ENCODE measurements at places on chromosomes 16 and 17. TPM values are rescaled to one million over a fixed set of nuclear protein-coding genes. Genes with fewer than 3 reads are reported as not detected.
A peak's percentile ranks its signal among the peaks of the same experiment; 100 is the strongest.

GRCh38 chr16:29826342-29826695 lies 6.1 kb downstream of the MVP start:
- no peaks in the 10 kb centered on the region for H3K27me3 ChIP-seq
- no peak overlapping the region for H3K4me3 ChIP-seq
- no peak overlapping the region for H3K27ac ChIP-seq
- H3K36me3 ChIP-seq: peaks cover 5% of the 10 kb centered on the region
- peaks cover 36% of the 10 kb centered on the region for H3K4me1 ChIP-seq

GRCh38 chr17:79562192-79562930 lies 48.5 kb downstream of the RBFOX3 start:
- peaks cover 54% of the 10 kb centered on the region for H3K27me3 ChIP-seq
- no peak overlapping the region for H3K27ac ChIP-seq
- no peaks in the 10 kb centered on the region for H3K36me3 ChIP-seq
- no peak overlapping the region for H3K4me3 ChIP-seq

SSTR5 gene
- not detected for polyA plus RNA-seq

- no peaks in the 10 kb centered on the region for H3K36me3 ChIP-seq
- peak; percentile 30 for DNase-seq
- H3K4me3 ChIP-seq: peak overlapping the region; percentile 28
- H3K4me1 ChIP-seq: peaks cover 32% of the 10 kb centered on the region
Observed at GRCh38 chr17:63476459-63476853, 405 bp upstream of the ACE start.

TBC1D3E gene
- polyA plus RNA-seq: not detected

GNG13 gene
- not detected for polyA plus RNA-seq

DNA sequence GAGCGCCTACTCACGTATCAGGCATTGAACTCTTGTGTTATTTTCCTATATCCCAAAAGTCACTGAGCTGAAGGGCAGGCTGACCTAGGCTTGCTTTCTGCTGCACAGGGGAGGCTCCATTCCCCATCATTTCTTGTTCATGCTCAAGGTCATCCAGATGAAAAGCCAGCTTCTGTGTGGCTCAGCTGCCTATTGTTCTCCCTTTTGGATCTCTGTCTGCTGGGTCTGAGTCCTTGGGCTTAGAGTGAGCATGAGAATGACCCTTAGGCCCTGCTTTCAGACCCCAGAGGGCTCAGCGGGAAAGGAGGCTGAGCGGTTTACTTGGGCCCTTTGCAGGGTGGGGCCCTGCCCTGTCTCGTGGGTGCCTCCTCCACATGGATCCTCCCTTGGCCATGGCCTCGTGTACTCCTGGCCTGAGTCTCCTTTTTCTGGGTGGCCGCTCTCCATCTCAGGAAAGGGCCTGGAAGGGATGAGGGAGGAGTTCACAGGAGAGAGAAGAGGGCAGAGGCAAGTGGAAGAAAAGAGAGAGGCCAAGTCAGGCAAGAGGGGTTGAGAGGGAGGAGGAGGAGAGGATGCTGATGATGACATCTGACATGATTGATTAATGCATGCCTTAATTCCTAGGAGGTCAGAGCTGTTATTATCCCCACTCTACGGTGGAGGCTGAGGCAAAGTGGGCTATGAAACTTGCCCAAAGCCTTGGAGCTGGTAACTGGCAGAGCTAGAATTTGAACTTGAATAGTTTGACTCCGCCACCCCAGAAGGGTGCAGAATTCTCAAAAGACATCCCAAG lies 19.8 kb upstream of the MAP3K14 start:
- H3K36me3 ChIP-seq: no peaks in the 10 kb centered on the region
- H3K4me1 ChIP-seq: peaks cover 9% of the 10 kb centered on the region
- no peak overlapping the region for H3K4me3 ChIP-seq

DNA sequence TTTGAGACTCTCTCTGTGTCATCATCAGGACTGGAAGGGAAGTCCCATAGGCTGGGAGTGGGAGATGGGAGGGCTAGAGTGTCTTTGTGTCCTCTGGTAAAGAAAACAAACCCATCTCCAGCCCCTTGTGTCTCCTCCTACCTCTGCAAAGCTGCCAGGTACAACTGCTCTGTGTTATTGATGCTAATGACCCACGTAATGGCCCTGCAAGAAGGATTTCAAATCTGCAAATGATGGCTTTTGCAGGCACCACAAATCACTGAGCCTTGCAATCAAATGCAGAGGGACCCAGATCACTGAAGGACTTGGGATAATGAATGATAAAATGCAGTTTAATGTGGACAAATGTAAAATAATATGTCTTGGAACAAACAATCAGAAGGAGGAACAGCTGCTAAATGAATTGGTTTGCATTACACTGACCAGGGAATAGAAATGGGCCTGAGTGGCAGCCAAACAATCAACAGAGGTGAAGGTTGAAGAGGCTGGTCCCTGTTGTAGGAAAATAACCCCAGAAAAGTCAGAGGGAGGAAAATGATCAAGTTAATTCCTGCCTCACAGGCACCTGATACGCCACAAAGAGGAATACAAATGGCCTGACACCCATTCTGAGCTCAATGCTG lies 425.1 kb downstream of the UTP18 start:
- no peak overlapping the region for H3K4me3 ChIP-seq
- no peak overlapping the region for H3K27ac ChIP-seq
- H3K36me3 ChIP-seq: no peaks in the 10 kb centered on the region
- DNase-seq: peak; percentile 76
- H3K4me1 ChIP-seq: peaks cover 3% of the 10 kb centered on the region
- no peaks in the 10 kb centered on the region for H3K27me3 ChIP-seq

GRCh38 chr16:50692999-50693781 lies at the start of gene NOD2:
TSS of gene NOD2 (plus strand) at chr16:50693606. CDS start at chr16:50699496, 5,890 bp downstream.
- H3K27ac ChIP-seq: no peak within 1 kb of the TSS
- peaks cover 41% of the 10 kb centered on the region for H3K4me1 ChIP-seq
- no peak for DNase-seq

CHST4 gene
- polyA plus RNA-seq: 0.07 TPM

- no peaks in the 10 kb centered on the region for H3K36me3 ChIP-seq
- H3K4me3 ChIP-seq: no peak overlapping the region
- DNase-seq: peak; percentile 20
- no peaks in the 10 kb centered on the region for H3K4me1 ChIP-seq
- no peak overlapping the region for H3K27ac ChIP-seq
Observed at GRCh38 chr16:9647981-9648701, 534.1 kb downstream of the GRIN2A start.

ASPA gene
- polyA plus RNA-seq: 4.4 TPM

DNA sequence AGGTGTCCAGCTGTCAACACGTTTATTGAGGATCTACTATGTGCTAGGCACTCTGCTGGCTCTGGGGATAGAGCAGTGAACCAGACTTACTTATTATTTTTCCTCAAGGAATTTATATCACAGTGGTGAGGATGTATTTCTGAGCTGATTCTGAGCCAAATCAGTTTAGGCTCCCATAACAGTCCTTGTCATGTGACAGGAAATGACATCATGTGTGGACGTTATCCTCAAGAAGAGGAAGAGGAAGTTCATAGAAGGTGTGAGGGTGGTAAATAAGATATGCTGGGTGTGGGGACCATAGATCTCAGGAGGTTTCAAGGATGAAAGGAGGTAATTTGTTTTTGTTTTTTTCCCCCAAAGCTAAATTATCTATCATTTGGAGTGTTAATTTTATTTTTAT lies 873.5 kb upstream of the EEF2KMT start:
- no peak overlapping the region for H3K4me3 ChIP-seq
- no peaks in the 10 kb centered on the region for H3K36me3 ChIP-seq
- no peaks in the 10 kb centered on the region for H3K4me1 ChIP-seq
- H3K27me3 ChIP-seq: no peaks in the 10 kb centered on the region
- H3K27ac ChIP-seq: no peak overlapping the region
- no peak for DNase-seq

DNA sequence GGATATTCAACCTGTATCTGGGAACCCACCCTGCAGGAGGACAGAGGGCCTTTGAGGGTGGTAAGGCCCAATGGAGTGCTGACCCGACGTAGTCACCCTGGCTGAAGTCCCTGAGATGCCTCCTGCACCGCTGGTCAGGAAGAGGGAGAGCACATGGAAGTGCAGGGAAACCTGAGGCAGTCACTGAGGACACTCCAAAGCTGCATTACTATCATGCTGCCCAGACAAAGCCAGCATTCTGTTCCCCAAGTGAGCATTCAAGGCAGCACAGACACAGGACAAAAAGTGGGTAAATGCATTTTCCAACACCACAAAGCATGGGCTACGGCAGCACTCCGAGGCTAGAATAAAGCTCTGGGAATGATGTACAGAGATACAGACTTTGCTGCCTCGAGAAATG lies 46.8 kb upstream of the BCAR1 start:
- no peak for DNase-seq
- H3K27ac ChIP-seq: no peak overlapping the region
- H3K4me1 ChIP-seq: peaks cover 19% of the 10 kb centered on the region
- no peak overlapping the region for H3K4me3 ChIP-seq

CDK5R1 gene
- 8.1 TPM for polyA plus RNA-seq

TEKT1 gene
- polyA plus RNA-seq: 0.43 TPM

RFFL gene
- polyA plus RNA-seq: 9.5 TPM
